ENCODE measurements at places on chromosomes 5 and 9. TPM values are rescaled to one million over a fixed set of nuclear protein-coding genes. Genes with fewer than 3 reads are reported as not detected.

PFN3 gene
- not detected for total RNA-seq

DNA sequence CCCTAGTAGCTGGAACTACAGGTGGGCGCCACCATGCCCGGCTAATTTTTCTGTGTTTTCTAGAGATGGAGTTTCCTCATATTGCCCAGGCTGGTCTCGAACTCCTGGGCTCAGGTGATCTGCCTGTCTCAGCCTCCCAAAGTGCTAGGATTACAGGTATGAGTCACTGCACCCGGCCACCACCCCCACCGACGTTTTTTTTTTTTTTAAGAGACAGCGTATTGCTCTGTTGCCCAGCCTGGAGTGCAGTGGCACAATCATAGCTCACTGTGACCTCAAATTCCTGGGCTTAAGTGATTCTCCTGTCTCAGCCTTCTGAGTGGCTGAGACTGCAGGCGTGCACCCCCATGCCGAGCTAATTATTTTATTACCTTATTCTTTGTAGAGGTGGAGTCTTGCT is 38.2 kb downstream of the WDR70 start:
- peaks cover 13% of the 10 kb centered on the region for H3K36me3 ChIP-seq
- H3K27ac ChIP-seq, result no peak overlapping the region
- no peak for DNase-seq
- no peak overlapping the region for H3K4me3 ChIP-seq
- no peaks in the 10 kb centered on the region for H3K4me1 ChIP-seq

GRCh38 chr5:442335-443238 is at the start of gene EXOC3:
Gene EXOC3 (plus strand): TSS chr5:443176. CDS start chr5:446206, 3,030 bp downstream.
- peak within 1 kb of the TSS; percentile 80 for H3K27ac ChIP-seq
- peaks cover 4% of the 10 kb centered on the region for H3K36me3 ChIP-seq
- peaks cover 23% of the 10 kb centered on the region for H3K4me1 ChIP-seq
- peak within 1 kb of the TSS; percentile 98 for H3K4me3 ChIP-seq
- H3K27me3 ChIP-seq, result no peaks in the 10 kb centered on the region

DNA sequence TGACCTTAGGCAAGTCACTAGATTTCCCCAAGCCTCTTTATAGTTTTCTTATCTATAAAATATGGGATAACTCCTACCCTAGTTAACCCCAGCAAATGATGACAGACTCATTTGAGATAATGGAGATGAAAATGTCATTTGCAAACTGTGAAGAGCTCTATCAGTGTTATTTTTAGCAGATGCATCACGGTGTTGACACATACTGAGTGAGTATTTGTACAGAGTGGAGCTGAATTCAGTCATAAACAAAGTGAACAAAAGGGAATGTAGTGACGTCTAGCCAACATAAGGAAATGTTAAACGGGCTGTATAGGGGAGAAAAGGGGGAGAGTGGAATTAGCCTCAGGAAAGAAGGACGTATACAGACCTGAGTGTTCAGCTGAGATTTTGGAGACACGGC is 75.9 kb downstream of the NMUR2 start:
- DNase-seq, result no peak
- H3K27ac ChIP-seq, result no peak overlapping the region
- no peaks in the 10 kb centered on the region for H3K4me1 ChIP-seq
- no peak overlapping the region for H3K4me3 ChIP-seq
- no peaks in the 10 kb centered on the region for H3K36me3 ChIP-seq
- no peaks in the 10 kb centered on the region for H3K27me3 ChIP-seq

- H3K36me3 ChIP-seq, result no peaks in the 10 kb centered on the region
- H3K4me3 ChIP-seq, result no peak overlapping the region
- no peaks in the 10 kb centered on the region for H3K4me1 ChIP-seq
Measured at GRCh38 chr5:74328221-74328630, 312.3 kb downstream of the ENC1 start.
